ENCODE measurements at places on chromosomes 11 and 22.

DNA sequence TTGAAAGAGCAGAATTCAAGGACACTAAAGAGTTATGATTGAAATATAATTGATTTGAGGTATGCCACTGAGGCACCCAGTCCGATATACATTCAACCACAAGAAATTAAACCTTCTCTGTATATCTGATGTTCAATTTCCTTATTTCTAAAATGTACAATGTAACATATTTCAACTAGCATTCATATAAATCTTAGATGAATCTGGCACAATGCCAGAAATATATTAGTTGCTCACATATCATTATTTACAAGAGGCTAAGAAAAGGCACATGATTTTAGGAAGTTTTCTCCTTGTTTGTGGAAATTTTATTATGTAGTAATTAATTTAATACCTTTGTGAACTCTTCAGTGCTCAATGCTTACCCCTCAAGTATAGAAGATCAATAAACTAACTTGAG lies 532.3 kb downstream of the KCNA4 start:
- DNase-seq: no peak

DNA sequence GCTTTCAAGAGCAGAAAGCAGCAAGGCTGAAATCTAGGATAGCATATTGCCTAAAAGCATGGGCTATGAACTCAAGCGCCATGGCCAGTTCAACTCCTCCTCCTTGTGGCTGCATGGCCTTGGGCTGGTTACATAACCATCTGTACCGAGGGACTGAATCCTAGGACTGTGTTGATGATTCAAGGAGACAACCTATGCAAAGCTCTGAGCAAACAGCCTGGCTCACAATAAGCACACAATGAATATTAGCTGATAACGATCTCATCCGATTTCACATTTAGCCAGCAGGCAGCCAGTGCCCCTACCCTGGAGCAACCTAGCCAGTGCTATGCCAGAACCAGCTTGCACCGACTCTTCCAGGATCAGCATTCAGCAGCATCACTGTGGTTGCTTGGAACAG lies 698.4 kb downstream of the TBC1D22A start:
- no peak for DNase-seq

DNA sequence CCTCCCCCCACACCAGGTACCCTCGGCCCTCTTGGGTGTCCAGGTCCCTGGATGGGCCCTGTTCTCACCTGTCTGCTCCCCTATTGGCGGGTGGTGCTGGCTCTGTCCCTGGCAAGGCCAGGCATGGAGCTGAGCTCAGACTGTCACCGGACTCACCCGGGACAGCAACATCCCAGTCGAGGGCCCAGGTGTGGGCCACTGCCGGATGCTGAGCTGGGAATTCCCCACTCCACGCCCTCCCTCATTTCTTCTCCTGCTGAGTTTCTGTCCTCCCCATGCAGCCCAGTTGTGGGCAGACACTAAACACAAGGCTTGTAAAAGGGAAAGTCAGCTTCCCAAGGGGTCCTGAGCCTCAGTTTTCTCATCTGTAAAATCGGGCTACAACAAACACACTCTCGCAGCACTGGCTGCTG lies 2.0 kb upstream of the AP5B1 start:
- no peak for DNase-seq

DNA sequence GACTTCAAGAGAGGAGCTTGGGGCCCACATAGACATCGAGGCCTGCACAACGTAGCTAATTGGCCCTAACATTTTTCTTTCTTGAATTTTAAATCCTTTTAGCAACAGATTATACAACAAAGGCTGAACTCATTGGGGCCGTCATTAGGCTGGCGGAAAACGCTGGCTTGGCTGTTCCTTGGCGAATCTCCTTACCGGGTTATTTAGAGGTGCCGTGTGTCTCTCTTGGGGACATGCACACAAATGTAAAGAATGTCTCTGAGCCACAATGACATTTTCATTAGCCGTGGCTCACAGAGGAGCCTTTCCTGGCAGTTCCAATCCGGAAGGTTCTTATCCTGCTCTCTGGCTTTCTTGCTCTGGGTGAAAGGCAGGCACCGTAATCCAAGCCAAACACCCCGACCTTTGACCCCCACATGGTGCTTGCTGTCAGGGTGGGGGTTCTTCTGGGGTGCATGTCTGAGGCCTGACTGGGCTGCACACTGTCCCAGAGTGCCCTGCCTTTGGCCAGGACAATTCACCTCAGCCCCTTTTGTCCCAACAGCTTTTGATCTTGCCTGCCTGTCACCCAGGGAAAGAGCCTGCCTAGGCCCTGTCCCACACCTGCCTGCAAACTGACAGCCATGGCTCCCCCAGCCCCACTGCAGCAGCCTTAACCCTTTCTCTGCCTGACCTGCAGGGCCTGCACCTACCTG lies 9.2 kb upstream of the FGF3 start:
- DNase-seq: no peak

GRCh38 chr22:29700206-29700899 lies 19.4 kb upstream of the CABP7 start:
- no peak for DNase-seq

DNA sequence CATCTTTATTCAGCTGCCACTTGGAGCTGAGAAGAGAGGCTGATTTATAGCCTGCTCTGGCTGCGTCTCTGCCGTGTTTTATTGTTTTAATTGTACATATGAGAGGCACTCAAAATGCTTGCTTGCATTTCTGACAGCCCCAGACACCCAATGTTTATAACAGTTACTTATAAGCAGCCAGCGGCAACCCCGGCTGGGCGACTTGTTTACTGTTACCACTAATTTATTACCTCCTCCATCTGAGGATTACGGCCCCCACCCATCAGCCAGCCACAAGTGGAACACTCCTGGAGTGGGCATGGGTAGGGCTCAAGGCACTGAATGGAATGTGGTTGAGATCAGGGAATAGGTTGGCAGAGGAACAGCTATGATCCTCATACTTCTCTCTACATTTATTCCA lies 61.2 kb downstream of the CLPB start:
- no peak for DNase-seq

DNA sequence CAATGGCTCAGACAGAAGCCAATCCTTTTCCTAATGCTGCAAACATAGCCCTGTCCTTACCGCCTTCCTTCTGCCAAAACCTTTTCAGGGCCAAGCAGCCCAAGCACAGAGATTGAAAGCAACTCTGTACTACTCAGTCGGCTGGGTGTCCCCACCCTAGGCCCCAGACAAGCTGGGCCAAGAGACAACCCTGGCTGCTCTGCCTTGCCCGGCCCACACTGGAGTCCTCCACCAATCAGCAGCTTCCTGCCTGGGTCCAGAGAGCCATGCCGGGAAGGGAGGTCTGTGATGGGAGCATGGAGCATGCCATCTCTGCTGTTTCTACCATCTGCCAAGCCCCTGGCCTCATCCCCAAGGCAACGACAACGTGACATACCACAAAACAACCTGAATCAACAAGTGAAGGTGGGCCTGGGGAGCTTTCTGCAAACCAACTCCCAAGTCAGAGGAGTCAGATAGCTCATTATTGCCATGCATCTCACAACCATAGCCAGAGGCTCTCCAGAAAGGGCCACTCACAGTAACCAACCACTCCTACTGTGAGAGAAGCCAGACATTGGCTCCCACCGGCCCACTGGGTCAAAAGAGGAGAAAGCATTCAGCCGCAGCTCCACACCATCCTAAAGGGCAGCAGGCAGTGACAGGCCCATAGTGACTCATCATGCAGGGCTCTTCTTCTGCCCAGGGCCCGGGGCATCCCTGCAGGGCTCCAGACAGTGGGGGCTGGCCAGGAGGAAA lies 18.2 kb downstream of the PATZ1 start:
- no peak for DNase-seq

DNA sequence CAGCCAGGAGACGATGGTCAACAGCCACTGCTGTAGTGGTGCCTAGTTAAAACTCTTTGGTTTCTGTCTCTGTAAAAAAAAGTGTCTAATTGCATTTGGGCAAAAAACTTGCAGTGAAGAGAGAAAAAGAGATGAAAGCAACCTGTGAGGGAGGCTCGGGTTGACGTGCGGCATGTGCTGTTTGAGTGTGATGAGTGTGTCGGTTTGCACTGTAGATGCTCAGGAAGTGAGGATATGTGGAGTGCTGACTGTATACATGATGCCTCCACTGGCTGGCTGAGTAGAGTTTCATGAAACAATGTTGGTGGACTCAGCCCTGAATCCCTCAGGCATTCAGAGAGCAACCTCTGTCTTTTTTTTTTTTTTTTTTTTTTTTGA lies 4.3 kb upstream of the DGCR6L start:
- no peak for DNase-seq

- DNase-seq: peak; percentile 16
These were observed 1.2 kb downstream of the DDX6 start for GRCh38 chr11:118789501-118790356.

- no peak for DNase-seq
These were observed 10.5 kb downstream of the ATM start for GRCh38 chr11:108233277-108233945.

- no peak for DNase-seq
These were observed 34.5 kb upstream of the SEZ6L start for GRCh38 chr22:26134654-26135330.

GRCh38 chr22:47036936-47037485 lies 274.6 kb downstream of the TBC1D22A start:
- no peak for DNase-seq

GRCh38 chr11:3213659-3214419 lies 4.8 kb downstream of the MRGPRG start:
- DNase-seq: no peak

- DNase-seq: no peak
These were observed 62.0 kb downstream of the DHCR7 start for GRCh38 chr11:71386202-71386601.

DNA sequence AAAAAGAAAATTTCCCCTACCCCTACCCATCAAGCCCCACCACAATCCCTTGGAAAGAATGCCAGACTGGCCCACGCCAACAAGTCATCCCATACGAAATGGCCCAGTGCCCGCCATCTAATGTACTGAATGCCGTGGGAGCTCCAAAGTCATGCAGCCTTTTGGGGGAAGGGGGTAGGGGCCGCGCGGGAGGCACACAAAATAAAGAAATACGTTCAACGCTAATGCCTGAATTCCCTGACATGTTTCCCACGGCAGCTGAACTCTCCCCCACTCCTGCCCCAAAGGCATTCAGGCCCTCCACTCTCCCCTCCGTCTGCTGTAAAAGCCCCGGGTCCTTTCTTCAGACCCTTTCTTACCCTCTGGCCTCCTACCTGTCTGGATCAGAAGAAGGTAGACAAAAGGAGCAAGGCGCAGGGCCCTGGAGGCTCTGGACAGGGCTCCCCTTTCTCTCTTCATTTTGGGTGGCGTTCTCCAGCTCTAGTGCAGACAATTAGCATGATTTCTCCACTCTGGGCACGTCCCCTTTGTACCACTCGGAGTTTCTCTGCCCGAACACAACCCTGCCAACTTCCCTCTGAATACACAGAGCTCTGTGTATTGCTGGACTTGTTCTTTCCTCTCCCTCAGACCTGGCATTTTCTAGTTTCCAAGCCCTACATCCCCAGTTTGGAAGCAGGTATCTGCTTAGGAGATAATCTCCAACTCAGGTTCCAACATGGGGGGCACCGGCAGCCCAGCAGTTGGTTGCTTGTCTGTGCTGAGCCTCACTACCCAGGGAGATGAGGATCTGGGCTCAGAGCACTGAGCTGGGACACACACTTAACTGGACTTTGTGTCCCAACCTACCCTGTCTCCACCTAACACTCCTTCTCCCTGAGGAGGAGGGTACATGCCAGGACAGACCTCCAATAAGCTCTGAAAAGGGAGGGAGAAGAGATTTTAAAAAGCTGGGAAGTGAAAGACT lies at the start of gene HEPACAM:
TSS of gene HEPACAM (minus strand) at position 500 of the 967 bp plus-strand sequence. CDS start at position 459, 41 bp downstream.
- DNase-seq: no peak

DNA sequence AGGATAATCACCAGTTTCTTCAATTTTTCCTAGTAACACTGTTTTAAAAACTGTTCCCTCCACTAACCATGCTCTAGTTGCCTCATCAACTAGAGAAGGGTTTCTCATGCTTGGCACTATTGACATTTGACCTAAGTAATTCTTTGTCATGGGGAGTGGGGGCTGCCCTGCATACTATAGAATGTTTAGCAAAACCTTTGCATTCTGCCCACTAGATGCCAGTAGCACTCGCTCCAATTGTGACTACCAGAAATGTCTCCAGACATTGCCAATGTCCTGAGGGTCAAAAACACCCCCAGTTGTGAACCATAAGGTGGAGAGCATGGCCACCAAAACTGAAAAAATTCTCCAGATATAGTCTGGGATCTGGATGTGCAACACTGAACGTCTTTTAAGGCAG lies 27.6 kb upstream of the BMAL1 start:
- DNase-seq: no peak

DNA sequence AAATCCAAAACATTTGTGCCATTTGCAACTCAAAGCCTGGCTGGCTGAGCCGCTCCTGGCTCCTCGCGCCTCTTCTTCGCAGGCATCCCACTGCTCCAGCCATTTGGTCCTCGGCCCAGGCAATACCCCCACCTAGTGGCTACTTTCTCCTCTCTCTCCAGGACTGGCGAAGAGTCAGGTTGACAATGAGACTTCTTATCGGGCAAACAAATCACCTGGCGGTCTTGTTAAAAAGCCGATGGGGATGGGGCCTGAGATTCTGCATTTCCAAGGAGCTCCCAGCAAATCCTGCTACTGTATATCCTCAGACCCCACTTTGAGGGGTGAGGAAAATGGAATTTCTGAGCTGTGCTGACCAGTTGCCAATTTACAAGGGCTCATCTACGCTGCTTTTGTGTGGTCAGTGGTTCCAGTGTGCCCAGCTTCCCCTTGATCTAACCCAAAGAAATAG lies 89.0 kb downstream of the ISX start:
- peak; percentile 70 for DNase-seq

DNA sequence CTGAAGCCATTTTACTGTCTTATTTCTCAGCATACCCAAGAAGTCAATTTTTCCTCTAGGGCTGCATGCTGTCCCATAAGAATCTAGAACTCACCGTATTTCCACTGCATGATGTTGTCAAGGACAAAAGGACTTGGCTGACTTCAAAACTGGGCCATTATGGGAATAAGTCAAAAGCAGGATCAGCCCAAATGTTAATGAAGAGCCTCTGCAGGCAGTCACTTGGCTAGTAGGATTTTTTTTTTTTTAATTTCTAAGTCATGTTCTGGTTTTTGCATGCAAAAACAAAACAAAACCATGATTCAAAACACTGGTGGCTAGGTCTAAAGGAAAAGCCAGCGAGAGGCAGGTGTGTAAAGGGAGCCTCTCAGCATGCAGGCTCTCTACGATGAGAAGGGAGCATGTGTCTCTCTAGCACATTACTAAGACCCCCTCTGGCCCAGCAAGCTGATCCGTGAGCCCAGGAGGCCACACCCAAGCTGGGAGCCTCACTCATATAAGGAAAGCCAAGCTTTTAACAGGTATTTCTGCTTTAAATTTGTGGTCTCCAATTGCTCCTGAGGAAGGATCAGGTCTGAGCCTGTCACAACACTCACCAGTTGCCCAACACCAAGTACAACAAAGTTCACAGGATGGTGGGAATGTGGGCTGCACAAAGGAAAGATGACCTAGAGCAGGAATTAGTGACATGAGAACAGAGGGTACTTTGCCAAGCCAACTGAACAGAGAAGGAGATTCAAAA lies 21.4 kb upstream of the STK33 start:
- no peak for DNase-seq
